GM19239 (cell line): ENCODE measurements at places on chromosomes 11 and 22.

- no peak for DNase-seq
Measured at GRCh38 chr11:60005360-60005759, 11.6 kb upstream of the OOSP4B start.

GRCh38 chr11:83069441-83070043 is 2.2 kb downstream of the RAB30 start:
- no peak for DNase-seq

- DNase-seq = no peak
Measured at GRCh38 chr11:128716661-128717210, 22.9 kb downstream of the FLI1 start.

GRCh38 chr22:31615940-31616314 is 46.1 kb downstream of the PISD start:
- no peak for DNase-seq

- no peak for DNase-seq
Measured at GRCh38 chr11:57069942-57070341, 81.2 kb downstream of the OR5AK2 start.

DNA sequence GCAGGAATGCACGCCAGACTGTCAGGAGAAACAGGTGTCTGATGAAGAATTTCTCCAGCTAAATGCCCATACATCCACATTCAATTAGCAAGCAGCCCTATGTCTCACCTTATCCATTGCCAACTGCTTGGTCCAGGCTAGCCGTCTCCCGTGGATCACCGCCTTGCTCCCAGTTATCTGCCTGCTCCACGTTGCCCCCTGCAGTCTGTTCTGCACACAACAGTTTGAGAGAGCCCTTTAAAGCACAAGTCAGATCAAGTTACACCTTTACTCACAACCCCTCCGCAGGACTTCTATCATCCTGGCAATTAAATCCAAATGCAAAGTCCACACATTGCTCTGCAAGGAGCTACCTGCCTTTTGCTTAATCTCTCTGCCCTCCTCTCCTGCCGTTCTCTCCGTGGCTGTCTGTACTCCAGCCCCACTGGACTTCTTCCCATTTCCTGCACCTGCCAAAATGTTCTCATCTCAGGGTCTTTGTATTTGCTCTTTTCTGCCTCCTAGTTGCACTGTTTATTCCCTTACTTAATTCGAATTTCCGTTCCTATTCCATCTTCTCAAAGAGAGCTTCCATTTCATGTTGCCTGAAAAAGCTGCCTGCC is 185.3 kb upstream of the LARGE1 start:
- peak; percentile 8 for DNase-seq

DNA sequence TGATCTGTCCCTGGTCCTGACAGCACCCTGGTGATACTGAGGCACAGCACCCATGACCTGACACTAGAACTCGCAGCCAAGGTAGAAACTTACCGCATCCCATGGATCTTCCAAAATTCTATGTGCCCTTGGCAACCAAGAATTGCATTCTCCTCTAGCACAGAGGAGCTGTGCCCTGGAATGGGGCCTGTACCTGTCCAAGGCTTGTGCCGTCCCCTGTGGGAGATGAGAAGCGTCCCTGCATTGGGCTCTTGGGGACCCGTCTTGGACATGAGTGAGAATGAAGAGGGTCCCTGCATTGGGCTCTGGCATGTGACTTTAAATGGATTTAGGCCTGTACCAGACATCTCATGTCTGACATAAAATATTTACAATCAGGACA is 67.1 kb downstream of the GGTLC2 start:
- no peak for DNase-seq

DNA sequence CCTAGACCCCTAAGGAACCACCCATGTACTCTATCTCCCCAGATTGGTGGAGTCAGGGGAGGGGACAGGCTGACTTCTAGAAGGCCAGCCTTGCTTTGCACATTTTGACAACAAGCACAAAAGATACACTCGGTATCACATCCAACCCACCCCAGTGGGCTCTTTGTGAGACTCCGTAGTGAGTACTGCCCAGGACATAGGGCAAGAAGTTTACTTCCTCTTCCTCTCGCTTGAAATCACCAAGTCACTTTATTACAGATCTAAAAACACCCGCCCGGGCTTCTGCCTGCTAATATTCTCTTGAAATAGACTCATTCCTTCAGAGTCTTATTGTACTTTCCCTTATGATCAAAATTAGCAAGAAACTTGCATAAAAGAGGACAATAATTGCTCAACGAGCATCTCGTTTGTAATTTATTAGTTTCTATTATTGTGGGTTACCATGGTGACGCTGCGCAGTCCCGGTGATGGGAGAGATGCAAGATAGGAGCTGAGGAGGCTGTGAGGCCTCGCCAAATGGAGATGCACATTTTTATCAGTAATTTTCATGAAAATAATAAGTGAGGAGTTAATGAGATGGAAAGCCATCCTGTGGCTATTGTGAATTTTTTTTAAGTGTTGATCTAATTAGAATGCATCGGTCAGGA is 96.9 kb downstream of the FEZ1 start:
- DNase-seq = no peak

DNA sequence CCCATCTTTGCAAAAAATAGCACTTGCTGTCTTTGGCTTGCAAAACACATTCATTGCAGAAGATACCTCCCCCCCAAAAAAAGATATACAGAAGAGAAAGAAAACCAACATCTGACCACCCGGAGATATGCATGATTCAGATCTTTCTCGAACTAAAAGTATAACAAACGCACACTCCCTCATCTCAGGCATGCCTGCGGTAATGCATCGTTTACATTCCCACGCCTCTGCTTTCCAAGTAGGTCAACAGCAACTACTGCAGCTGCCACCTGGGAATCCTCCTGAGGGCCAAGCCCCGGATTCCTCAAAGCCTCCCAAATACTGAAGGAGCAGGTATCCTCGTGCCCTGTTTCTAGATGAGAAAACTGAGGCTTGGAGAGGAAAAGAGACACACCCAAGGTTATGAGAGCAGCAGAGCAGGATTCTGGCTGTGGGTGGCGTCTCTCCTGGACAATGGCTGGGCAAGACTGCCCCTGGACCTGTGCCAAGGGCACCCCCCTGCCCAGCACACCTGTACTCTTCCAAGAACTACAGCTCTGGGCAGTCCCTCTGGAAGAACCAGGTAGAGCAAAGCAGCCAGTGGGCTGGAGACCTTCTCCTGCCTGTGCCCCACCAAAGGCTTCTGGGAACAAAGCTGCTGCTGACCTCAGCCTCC is 38.1 kb downstream of the NUP50 start:
- no peak for DNase-seq

DNA sequence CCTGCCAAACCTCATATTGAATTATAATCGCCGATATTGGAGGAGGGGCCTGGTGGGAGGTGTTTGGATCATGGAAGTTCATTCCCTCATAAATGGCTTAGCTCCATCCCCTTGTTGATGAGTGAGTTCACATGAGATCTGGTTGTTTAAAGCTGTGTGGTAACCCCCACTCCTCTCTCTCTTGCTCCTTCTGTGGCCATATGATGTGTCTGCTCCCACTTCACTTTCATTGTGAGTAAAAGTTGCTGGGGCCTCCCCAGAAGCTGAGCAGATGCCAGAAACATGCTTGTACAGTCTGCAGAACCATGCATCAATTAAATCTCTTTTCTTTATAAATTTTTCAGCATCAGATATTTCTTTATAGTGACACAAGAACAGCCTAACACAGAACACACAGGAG is 929.0 kb upstream of the FAT3 start:
- DNase-seq = no peak

GRCh38 chr11:62804310-62805075 is 747 bp downstream of the NXF1 start:
- DNase-seq = no peak

- no peak for DNase-seq
Measured at GRCh38 chr11:22991196-22991595, 130.9 kb upstream of the CCDC179 start.

DNA sequence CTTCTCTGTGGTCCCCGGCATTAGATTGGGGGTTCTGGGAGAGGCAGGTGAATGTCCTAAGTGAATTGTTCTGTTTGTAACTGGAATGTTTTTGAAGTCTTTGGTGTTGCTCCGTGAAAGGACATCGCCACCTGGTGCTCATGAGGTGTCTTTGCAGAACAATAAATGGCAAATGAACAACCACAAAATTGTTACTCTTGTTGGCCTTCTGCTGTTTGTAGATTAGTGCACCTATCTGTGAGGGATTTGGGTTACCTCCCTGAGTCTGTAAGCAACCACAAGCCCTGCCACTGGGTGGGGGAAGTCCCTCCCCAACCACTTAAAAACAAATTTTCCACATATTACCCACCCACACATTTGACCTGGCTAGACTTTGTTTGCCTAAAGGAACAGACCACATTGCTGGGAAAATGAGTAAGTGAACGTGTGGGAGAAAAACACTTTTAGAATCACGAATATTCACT is 4.7 kb downstream of the MPEG1 start:
- DNase-seq = no peak

GRCh38 chr22:19874307-19875060 is 19.8 kb upstream of the GNB1L start:
- no peak for DNase-seq

DNA sequence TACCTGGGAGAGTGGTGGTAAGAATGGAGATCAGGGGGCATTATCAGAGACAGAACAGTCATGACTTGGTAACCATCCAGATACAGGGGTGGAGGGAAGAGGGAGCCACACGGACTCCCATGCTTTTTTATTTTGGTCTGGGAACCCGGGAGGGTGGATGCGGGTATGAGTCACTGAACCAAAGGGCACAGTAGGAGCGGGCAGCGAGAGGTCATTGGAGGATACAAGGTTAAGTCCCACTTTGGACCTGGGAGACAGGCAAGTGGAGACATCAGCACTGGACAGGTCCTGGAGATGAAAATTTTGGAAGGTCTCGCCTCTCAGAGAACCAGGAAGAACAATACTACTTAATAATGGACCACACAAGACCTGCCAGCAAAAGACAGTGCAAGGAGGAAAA is 6.7 kb downstream of the HDHD5 start:
- DNase-seq = no peak

DNA sequence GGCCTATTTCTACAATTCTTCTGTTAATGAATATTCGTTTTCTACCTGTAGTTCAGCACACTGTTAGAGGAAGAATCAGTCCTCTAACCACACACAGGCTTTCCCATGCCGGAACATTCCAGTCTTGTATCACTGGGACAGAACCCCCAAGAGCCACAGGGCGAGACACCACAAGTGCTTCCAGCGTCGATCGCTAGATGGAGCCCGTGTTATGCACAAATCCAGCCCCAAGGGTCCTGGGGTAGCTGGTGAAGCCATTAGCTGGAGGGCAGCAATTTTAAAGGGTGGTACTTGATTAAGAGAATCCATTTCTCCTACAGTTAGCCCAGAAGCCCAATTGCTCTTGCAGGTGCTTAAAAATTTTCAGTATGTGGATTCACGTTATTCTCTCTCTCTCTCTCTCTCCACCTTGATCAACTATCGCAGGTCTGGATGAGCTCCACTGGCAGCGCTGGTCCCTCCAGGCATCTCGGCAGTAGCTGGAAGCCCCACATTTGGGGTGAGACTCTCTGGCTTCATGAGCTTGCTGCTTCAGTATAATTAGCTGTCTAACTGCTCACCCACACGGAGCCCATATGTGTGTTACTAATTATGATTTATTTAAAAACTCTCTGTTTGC is 148.2 kb upstream of the SNX19 start:
- peak; percentile 40 for DNase-seq

DNA sequence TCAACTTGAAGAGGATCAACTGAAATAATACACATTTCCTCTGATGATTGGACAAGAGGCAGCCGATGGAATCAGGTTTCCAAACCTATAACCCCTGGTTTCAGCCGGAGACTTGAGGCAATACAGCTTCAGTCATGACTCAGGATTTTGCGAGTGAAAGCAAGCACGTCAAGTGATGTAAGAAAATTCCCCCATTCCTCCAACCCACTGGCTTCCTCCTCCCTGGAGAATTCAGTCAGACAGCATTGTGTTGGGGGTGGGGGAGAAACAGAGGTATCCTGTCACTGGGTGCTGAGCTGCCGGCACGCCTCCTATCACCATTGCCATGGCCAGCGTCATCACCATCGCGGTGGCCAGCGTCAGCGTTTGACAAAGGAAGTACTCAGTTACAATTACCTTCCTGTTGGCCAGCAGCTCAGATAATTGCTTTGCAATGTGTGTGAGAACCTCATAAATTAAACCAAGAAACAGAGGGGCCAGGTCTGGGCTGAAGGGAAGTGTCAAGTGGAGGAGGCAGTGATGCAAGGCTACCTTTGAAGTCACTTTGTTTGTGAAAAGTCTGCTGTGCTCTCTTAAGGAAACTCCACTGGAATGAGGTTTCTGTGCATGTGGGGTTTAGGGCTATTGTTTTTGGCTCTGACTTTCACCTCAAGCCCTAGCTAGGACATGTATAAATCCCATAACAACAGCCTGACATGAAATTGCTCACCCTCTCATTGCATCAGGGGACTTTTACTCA is 50.2 kb downstream of the LIF start:
- no peak for DNase-seq

- no peak for DNase-seq
Measured at GRCh38 chr11:123325533-123325932, 104.5 kb upstream of the GRAMD1B start.

GRCh38 chr11:35292279-35292678 is 127.1 kb downstream of the SLC1A2 start:
- DNase-seq = no peak

DNA sequence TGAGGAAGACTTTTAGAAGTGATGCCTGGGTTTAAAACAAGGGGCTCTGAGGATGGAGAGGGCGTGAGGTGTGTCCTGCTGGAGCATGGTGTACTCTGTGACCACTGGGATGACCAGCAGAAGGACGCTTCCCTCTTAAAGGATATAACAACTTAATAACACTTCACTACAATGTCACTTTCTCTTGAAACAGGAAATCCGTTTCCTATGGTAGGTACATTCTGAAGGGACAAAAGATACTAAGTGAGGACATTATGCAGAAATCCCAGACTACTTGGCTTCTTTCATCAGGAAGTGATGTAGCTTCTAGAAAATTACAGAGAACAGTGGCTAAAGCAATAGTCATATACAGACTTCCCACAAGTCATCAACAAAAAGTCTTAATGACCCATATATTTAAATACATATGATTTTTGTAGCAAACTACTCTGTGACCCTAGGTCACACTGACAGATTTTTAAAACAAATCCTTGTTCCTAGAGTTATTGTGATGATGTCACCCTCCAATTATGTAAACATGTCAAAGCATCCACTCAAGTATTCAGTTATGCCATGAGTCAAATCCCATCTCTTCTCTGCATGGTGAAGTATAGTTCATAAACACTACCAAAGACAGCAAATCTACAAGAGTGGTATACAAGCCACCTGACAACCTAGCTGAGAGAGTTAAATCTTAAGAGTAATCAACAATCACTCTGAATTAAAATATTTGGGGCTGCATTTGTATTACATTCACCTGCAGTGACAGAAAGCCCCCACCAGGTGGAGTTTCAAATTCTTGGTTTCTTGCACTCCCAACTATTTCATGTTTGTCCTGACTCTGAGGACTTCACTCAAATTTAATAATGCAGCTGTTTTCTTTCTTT is 32.8 kb downstream of the PITPNB start:
- peak; percentile 13 for DNase-seq
